Activated CD8-positive, alpha-beta T cell treated with anti-CD3 and anti-CD28 coated beads, Interleukin-2, amount 10 ng/mL, durations not matched to agents 7 days and 5 days (primary cell): ENCODE measurements at places on chromosomes 13 and 19. TPM values are rescaled to one million over a fixed set of nuclear protein-coding genes. Genes with fewer than 3 reads are reported as not detected.

The POU4F1 gene
- 0.13 TPM for total RNA-seq

The DLL3 gene
- total RNA-seq = 0.26 TPM

The SLITRK5 gene
- not detected for total RNA-seq

The IZUMO4 gene
- 8.7 TPM for total RNA-seq

The CA11 gene
- 5.2 TPM for total RNA-seq

The DHDH gene
- total RNA-seq = 1.9 TPM

The OSCAR gene
- total RNA-seq = 0.42 TPM

The CCDC70 gene
- not detected for total RNA-seq

The C13orf42 gene
- total RNA-seq = not detected

The BRCA2 gene
- 28.4 TPM for total RNA-seq

The GARIN5A gene
- total RNA-seq = 0.29 TPM

The ZSCAN1 gene
- not detected for total RNA-seq

The MAP4K1 gene
- total RNA-seq = 259 TPM

The TMTC4 gene
- total RNA-seq = 27.5 TPM

The ANKLE1 gene
- 10.7 TPM for total RNA-seq

The ZNF549 gene
- total RNA-seq = 7.8 TPM

The ZNF507 gene
- 25.8 TPM for total RNA-seq

The CXCL17 gene
- not detected for total RNA-seq

The UPF3A gene
- 53.3 TPM for total RNA-seq

The ZNF135 gene
- 1.2 TPM for total RNA-seq

The ZNF471 gene
- total RNA-seq = 0.95 TPM

The TJP3 gene
- 1.3 TPM for total RNA-seq

The IRGC gene
- not detected for total RNA-seq

The SLITRK6 gene
- not detected for total RNA-seq

The FFAR1 gene
- not detected for total RNA-seq

The PINLYP gene
- total RNA-seq = 8.9 TPM

The NPAS1 gene
- total RNA-seq = not detected

The ZNF613 gene
- 6.3 TPM for total RNA-seq

The HCST gene
- 216 TPM for total RNA-seq

The ACOD1 gene
- not detected for total RNA-seq

The SPRED3 gene
- 0.90 TPM for total RNA-seq

The CACNG7 gene
- total RNA-seq = not detected

The REEP6 gene
- 1.7 TPM for total RNA-seq

The VSTM2B gene
- not detected for total RNA-seq

The A1BG gene
- 14.9 TPM for total RNA-seq

The PSG7 gene
- not detected for total RNA-seq

The NCCRP1 gene
- not detected for total RNA-seq

The CGB2 gene
- not detected for total RNA-seq

The ATP1A3 gene
- total RNA-seq = 2.3 TPM

The ACER1 gene
- total RNA-seq = 0.26 TPM

The LIM2 gene
- not detected for total RNA-seq

The COMP gene
- not detected for total RNA-seq

The UHRF1 gene
- 180 TPM for total RNA-seq

The PCSK4 gene
- 4.1 TPM for total RNA-seq

The ZNF506 gene
- 22.4 TPM for total RNA-seq

The RELB gene
- 10.2 TPM for total RNA-seq

The OVOL3 gene
- 0.58 TPM for total RNA-seq

The CARS2 gene
- total RNA-seq = 79.9 TPM

The DNAAF3 gene
- 0.21 TPM for total RNA-seq

The LGALS14 gene
- not detected for total RNA-seq

The ZNF69 gene
- 3.4 TPM for total RNA-seq

The SAE1 gene
- 165 TPM for total RNA-seq

The ATCAY gene
- not detected for total RNA-seq

The FLT3LG gene
- total RNA-seq = 297 TPM
